ENCODE measurements at places on chromosomes 7 and 10. TPM values are rescaled to one million over a fixed set of nuclear protein-coding genes. Genes with fewer than 3 reads are reported as not detected.

GRCh38 chr7:158836692-158837091, 7.4 kb upstream of the ESYT2 start:
- DNase-seq: no peak

Gene SEMA3D
- total RNA-seq: not detected

- DNase-seq: no peak
Observed at GRCh38 chr10:79058899-79059841, 9.6 kb upstream of the ZMIZ1 start.

GRCh38 chr7:27128034-27128433, 2.5 kb downstream of the HOXA4 start:
- no peak for DNase-seq

Gene PILRA
- total RNA-seq: 2.3 TPM

- no peak for DNase-seq
Observed at GRCh38 chr10:125777806-125778205, 2.2 kb upstream of the MMP21 start.

Gene ABCF2
- total RNA-seq: 48.6 TPM

DNA sequence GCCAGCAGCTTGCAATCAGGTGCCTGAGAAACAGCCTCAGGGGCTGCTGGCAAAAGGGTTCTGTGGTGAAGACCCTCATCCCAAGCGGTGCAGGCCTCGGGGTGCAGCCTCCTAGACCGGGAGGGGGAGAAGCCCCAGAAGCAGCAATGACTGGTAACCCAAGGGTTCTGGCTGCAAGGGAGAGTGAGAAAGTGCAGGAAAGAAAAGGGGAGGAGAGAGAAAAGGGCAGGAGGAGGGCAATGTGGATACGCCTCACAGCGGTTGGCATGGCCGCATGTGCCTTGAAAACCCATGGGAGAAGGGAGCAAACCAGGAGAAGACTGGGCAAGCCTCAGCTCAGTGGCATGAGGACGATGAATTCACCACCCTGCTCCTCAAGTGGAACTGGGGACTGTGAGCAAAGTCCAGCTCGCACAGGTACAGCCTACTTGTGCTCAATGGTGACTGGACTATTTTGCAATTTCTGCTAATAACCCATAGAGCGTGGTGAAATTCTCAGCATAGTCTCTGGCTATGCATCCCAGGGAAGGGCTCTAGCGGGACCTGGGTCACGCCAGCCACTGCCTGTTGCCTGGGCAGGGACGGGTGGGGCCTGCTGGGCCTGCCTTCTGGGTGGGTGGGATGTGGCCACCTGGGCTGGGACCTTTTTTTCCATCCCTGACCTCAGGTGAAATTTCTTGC, 6.2 kb downstream of the CLRN3 start:
- DNase-seq: no peak

Gene NKX1-2
- total RNA-seq: not detected

DNA sequence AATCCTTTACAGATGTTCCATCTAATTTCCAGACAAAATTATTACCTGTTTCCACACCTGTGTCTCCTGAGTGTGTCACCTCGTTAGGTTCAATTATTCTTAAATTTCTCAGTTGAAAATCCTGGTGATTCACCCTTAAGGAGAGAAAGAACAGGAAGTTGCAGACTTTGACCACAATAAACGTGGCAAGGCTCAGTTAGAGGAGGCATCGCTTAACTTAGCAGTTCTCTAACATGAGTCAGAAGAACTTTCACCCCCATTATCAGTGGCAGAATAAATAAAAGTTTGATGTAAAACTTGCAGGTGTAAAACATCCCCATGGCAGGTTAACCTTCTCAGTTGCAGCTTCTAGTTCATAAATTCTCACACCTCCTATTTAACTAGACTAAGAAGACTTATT, 8.3 kb downstream of the XPNPEP1 start:
- DNase-seq: peak; percentile 76

DNA sequence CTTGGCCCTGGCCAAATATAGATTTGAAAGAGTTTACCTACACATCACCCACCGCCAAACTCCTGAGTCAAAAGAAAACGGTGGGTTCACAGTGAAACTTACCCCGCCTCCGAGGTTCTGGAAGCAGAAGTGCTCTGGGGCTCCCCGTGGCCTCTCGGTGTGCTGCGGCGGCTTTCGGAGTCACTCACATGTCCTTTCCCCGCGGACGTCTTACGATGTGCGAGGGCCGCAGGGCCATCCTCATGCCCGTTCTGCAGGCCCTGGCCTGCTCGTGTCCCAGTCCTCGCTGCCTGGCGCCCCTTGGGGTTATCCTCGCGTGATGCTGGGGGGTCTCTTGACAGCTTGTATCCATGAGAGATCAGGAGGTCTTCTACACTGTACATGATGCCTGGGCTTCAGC, 12.0 kb downstream of the JCAD start:
- DNase-seq: no peak

- DNase-seq: peak; percentile 87
Observed at GRCh38 chr7:122092964-122093797, 50.9 kb downstream of the AASS start.

DNA sequence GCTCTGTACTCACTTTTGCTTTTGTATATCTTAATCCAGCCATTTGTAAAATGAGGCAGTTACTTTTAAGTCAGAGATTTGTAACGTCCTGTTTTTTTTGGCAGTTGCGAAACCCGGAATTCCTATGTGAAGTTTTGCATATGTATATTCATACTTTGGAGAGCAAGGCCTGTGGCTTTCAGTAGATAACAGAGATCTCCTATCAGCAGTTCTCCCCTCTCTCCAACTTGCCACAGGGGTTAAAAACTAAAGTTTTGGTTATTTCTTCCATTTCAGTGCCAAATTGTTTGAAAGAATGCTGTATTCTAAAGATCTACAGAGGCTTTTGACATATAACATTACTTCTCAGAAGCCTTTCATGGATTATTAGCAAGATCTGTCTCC, 102.4 kb downstream of the EXOC4 start:
- DNase-seq: no peak

DNA sequence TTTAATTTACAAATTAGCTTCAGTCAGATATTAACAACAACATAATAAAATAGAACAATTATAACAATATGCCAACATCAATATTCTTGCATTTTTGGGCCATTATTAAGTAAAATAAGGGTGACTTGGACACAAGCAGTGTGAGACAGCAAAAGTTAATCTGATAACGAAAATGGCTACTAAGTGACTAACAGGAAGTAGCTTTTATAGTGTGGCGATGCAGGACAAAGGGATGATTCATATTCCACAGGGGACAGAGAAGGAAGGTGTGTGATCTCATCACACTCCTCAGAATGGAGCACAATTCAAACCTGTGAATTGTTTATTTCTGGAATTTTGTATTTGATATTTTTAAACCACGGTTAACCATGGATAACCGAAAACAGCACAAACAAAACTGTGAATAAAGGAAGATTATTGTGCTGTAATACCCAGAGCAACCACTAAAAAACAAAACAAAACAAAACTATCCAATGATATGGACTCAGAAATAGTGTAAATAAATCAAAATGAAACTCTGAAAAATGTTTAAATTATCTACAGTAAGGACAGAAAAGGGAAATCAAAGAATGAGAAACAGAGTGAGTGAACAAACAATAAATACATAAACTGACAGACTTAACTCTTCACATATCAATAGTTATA, 66.9 kb upstream of the TFEC start:
- no peak for DNase-seq

Gene IGFBP1
- not detected for total RNA-seq

Gene CCDC146
- total RNA-seq: 3.9 TPM

Gene ATRNL1
- not detected for total RNA-seq

DNA sequence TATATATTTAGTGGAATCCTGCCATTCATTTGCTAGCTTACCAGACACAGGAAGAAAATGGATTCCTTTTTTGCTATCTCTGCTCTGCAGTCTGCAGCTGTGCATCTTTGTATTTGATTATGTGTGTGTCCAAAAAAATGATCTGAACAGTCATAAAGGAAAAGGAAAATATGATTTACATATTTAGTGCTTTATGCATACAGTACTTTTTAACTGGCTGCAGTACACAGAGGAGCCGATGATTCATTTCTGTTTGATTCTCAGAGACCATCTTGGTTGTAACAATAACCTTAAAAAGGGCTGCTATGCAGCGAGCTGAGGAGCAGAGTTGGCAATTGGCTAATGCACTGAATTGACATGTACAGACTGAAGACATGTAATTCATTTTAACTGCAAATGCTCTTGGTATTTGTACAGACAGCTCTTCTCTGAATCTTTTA, 151.3 kb upstream of the FZD1 start:
- DNase-seq: no peak

- no peak for DNase-seq
Observed at GRCh38 chr10:114766470-114766869, 55.1 kb upstream of the FHIP2A start.

Gene SLC25A28
- total RNA-seq: 36.4 TPM

DNA sequence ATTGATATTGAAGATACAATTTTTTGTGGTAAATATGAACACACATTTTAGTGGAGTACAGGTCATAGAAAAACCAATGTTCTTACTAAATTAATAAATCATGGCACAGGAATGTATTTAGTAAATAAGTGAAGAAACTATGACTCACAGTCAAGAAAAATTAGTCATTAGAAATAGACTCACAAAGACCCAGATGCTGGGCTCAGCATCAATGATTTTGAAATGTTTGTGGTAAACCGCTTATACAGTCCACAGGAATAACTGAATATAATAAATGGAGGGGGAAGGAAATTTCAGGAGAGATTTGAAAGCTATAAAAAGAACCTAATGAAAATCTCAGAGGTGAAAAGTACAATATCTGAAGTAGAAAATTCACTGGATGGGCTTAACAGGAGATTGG, 138.3 kb upstream of the ADCY1 start:
- DNase-seq: no peak

GRCh38 chr7:831596-832166, 595 bp upstream of the SUN1 start:
- peak; percentile 65 for DNase-seq

Gene ADCYAP1R1
- total RNA-seq: 0.25 TPM

GRCh38 chr7:50852901-50853300, 70.2 kb upstream of the GRB10 start:
- no peak for DNase-seq

- peak; percentile 80 for DNase-seq
Observed at GRCh38 chr7:2680792-2681490, 7.1 kb upstream of the AMZ1 start.

All from Karpas-422 (cell line).